ENCODE measurements at places on chromosomes 1 and 21.

GRCh38 chr1:63807046-63807445 lies 33.2 kb downstream of the ROR1 start:
- no peak for DNase-seq

- DNase-seq = no peak
These were observed 143.9 kb downstream of the GALNT2 start for GRCh38 chr1:230210981-230211336.

DNA sequence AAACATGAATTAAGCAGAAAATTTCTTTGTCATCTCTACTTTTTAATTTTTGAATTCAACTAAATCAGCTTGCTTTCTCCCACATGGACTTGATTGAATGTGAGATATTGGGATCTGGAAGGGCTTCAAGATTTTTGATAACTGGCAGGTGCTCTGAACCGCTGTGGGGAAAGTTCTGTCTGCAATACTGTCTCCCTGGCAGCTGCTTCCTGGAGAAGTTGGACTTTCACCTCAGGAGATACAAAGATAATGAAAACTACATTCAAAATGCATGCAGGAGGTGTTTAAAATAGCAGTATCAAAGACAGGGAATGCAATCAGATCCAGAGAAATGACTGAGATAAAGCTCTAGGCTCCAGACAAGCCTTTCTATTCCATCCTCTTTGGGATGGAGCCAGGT lies 338.3 kb downstream of the NEGR1 start:
- no peak for DNase-seq

DNA sequence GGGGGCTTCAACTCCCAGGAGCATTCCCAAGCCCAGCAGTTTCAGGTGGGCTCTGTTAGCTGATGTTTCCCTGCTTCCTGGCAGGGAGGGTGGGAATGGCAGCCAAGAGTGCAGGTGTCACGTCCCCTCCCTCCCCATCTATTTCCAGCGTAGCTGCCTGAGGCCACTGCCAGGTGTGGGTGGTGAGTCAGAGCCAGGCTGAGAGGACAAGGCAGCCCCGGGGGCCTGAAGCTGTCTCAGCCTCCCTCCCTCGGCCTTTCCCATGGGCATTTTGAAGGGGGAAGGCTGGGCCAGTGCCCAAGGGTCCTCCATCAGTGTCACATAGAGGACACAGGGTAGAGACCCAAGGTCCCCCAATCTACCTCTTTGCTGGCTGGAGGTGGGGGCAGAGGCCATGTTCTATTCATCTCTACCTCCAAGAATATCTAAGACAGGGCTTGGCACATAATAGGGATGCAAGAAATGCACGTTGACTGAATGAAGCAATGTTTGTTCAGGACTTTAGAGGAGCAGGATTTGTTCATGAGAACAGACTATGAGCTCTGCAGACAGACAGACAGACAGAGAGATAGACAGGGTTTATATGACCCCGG lies 34.4 kb upstream of the ID3 start:
- DNase-seq = peak; percentile 77

GRCh38 chr1:198234520-198235251 lies 77.9 kb downstream of the NEK7 start:
- DNase-seq = no peak

DNA sequence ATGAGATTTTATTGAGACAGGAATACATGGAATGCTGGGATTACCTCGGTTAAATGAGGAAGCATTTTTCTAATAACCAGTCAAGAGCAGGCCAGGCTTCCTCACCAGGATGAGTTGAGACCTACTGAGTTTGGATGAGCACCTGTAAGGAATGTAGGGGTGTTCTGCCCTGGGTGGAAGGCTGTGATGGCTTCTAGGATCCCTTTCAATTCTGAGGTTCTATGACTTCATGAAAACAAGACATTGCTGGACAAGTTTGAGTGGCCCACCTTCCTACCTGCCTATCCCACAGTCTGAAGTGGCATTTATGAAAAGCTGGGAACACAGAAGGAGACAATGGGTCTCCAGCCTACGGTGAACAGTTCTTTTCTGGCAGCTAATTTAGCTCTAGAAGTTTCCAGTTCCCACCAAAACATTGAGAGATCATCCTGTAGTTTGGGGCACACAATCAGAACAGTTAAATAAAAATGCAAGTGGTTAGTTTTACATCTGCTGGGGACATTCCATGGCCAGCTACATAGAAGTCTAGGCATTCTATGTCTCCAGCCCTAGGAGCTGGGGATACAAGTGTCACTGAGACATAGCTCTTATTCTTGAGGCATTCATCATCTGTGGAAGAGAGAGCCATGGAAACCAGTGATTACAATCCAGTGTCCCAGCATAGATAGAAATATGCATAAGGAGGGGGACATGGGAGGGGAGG lies 51.3 kb upstream of the TSPAN2 start:
- no peak for DNase-seq

DNA sequence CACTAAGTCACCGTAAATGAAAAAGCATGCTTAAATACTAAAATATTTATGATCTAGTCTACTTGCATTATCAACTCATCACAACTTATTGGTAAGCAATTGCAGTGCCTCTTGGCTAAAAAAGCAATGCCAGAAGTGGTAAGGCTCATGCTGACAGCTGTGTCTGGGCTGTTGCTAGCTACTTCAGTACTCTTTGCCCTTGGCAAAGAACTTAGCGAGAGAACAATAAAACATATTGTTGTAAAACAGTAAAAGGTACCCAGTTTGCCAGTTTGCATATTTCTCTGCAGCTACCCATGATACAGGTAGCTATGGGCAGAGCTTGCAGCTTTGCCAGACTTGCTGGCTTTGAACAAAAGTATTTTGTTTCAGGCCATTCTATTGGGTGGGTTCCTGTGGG lies 73.1 kb downstream of the ATP6V1G3 start:
- no peak for DNase-seq

GRCh38 chr1:153353226-153353947 lies 4.3 kb upstream of the S100A9 start:
- no peak for DNase-seq

Measured in body of pancreas (tissue), 4 donors.